Adrenal gland (tissue), 19 donors: ENCODE measurements at places on chromosomes 6 and 20.

DNA sequence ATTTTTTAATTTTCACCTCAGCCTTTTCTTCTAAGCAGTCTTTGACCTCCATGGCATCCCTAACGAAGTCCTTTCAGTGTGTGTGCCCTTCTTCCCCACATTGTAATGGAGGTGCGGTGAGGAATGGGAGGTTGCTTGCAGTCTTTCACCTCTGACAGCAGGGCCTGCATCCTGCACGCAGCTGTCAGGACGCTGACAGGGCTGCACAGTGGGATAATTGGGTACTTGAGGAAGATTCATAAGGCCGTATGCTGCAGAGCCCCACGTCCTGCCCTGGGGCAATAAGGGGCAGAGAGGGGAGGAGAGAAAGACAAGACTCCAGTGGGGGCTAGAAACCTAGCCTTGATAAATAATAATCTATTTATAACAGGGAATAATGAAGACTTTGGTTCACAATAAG is 184.7 kb downstream of the SAMD5 start:
- DNase-seq, result no peak

DNA sequence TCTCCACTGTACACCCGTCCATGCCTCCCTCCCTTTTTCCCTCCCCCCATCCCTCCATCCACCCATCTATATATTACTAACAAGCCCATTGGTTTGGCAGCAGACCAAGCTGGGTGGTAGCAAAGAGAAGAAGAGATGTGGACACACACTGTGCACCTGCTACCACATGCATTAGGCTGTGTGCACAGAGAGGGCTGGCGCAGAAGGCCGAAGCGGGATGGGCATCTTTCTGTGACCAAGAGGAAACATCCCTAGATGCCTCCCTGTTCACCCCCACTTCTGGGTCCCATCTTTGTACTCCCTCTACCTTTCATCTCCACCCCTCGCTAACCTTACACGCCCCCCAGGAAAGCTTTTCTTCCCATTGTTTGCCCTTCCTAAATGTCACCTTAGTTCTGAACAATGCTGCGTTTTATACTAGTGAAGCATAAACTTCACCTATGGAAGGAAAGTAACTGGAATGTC is 64.9 kb upstream of the AFDN start:
- no peak for DNase-seq

GRCh38 chr6:52186480-52186879 is 305 bp downstream of the IL17A start:
- DNase-seq, result no peak

DNA sequence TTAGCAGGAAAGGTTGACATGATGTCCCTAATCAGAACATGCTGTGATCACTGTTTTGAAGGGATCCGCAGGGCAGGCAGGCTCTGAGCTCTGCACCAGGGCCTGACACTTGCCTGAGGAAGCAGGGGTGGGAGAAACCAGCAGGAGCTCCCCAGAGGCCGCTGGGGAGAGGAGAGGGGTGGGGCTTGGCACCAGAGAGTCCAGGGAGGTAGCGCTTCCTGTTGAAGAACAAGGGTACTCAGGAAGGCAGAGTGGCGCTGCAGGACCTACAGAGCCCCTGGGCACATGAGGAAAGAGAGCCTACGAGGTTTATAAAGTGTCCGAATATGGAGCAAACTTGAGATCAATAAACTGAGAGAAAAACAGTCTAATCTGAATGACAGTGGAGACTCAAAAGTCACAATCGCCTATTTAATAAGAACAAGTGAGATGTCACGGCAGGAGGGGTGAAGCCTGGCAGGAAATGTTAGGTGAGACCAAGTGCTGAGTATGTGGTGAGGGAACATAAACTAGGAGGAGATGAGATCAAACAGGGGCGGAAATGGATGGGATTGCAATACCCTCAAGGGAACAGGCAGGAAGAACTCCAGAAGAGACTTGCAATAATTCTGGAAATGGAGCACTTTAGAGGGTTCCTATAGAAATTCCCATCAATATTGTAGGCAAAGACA is 5.8 kb upstream of the TBXT start:
- no peak for DNase-seq

DNA sequence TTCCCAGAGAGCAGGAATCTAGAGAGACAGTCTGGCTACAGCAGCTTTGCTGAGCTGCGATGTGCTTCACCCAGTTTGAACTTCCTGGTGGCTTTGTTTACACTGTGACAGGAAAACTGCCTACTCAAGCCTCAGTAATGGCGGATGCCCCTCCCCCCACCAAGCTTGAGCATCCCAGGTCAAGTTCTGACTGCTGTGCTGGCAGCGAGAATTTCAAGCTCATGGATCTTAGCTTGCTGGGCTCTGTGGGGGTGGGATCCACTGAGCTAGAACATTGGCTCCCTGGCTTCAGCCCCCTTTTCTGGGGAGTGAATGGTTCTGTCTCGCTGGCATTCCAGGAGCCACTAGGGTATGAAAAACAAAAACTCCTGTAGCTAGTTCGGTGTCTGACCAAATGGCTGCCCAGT is 91.0 kb upstream of the ESR1 start:
- peak; percentile 26 for DNase-seq

DNA sequence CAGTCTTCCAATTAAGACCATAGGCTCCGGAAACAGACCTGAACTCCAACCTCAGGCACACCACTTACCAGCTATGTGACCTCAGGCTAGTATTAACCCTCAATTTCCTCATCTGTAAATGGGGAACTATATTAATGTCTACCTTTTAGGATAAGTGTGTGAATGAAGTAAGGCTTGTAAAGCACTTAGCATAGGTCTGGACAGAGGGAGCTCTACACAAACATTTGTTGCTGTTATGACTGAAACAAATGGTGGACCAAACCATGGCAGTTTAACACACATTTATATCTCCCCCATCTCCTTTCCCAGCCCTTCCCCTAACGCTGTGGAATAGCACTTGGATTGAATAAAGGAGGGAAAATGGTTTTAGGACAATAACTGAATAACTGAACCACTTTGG is 48.7 kb downstream of the TSHZ2 start:
- DNase-seq, result no peak

- DNase-seq, result no peak
Measured at GRCh38 chr20:23111307-23111943, 25.3 kb upstream of the CD93 start.

- DNase-seq, result no peak
Measured at GRCh38 chr6:87164506-87164905, 9.1 kb downstream of the ZNF292 start.

DNA sequence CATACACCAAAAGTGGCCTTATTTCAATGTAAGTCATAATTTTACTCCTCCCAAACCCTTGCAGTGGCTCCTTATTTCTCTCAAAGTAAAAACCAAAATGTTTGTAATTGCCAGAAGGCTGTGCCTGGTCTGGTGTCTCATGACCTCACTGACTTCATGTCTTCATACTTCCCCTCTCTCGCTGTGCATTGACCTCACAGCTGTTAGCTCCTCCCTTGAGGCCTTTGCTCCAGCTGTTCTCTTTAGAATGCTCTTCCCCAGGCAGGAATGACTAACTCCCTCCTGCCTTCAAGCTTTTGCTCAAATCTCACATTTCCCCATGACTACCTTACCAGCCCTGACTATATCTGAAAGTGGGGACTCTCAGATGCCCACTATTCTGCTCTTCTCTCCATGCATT is 83.3 kb downstream of the MTFR2 start:
- DNase-seq, result no peak

DNA sequence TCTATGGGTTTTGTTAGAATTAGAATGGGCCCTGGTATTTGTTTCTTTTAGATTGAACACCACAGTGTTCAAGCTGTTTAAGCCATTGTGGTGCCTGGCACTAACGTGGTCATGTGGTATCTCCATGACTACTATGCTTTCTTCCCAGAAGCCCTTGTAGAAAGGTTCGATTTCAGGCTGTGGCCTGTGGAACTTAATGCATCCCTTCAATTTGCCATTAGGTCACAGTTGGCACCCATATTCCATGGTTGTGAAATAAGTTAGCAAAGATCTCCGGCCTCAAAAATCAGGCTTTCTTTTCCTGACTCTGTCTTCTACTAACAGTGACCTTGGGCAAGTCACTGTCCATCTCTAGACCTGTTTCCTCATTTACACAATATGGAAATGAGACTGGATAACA is 31.3 kb upstream of the AAR2 start:
- DNase-seq, result no peak

- no peak for DNase-seq
Measured at GRCh38 chr6:134703206-134703605, 246.7 kb downstream of the ALDH8A1 start.

- no peak for DNase-seq
Measured at GRCh38 chr6:36823421-36824096, 15.7 kb downstream of the CPNE5 start.

DNA sequence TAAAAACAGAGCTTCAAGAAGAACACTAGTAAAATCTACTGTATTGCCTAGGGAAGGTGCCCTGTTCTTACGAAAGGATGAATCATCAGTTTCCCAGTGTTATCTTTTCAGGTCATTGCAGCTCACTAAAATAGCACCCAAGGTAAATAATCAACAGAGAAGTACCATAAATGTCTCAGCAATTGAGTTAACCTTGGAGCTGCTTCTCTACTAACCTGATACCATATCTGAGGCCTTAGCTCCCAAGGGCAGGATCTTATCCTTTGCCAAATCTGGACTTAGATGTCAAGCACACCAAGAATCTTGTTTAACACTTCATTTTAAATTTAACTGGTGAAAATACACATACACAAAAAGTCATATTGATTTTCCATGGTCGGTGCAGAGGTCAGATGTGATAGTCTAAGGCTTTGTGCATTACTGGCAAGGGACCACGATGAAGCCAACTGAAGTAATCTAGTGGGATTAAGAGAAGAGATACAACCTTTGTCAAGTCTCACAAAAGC is 81.5 kb downstream of the EDN1 start:
- DNase-seq, result no peak

DNA sequence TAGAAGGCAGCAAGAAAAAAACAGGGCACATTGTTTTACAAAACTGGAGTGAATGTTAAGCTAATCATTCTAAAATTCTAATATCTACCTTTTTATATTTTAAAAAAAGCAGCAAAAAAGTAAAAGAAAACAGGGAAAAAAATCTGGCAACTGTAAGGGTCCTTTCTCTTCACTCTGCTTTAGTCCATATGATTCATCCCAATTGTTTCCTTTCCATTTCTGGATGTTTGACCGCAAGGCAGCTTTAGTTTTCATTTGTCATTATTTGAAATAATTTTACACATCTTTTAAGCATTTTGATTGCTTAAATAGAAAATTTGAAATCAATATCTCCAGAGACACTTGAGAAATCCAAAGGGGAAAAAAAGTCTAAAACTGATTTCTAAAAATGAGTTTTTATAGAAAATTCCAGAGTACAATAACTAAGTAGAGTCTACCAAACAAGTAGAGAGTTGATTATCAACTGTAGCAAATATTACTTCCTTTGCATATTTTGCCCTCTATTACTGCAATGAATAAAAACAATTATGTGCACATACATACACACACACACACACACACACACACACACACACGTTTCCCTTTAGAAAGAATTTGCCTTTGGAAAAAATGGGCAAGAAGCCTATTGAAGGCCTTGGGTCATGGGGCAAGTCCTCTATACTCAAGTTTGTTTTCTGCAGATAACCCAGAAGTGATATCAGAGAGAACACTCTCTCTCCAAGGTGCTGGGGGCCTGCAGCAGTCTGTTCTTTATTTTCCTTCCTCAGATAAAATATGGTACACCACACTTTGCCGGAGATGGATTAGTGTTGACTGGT is 259.7 kb downstream of the HACE1 start:
- DNase-seq, result no peak

GRCh38 chr6:5059036-5059896 is 25.9 kb upstream of the PPP1R3G start:
- DNase-seq, result no peak

GRCh38 chr6:137099689-137100403 is 55.1 kb upstream of the IL20RA start:
- no peak for DNase-seq

DNA sequence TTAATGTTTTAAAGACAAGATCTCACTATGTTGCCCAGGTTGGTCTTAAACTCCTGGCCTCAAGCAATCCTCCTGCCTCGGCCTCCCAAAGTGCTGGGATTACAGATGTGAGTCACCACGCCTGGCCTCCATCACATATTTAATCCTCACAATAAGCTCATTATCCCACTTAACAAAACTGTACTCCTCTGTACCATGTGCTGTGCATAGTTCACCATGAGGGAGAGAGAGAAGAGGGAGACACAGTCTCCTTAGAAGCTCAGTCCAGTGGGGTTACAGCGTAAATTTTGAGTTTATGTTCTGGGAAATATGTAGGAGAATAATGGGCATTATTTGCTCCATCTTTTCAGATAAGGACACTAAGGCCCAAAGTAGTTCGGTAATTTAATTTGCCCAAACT is 7.9 kb upstream of the CPNE5 start:
- no peak for DNase-seq

DNA sequence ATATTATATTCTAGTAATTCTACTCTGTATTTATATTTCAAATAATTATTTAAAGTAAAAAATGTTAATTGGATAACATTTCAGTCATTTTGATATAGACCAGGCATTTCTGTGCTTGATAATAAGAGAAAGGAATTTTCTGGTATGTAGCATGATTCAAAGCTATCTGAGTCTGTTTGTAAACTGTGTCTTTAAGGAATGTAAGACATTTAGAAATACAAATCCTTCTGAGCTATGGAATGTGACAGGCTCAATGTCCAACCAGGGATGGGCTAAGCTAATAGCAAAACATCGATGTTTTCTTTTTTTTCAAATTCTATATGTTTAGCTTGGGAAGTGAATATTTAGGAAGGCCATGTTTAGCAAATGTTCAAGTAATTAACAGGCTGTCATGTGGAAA is 41.5 kb upstream of the FAM83B start:
- no peak for DNase-seq

- peak; percentile 11 for DNase-seq
Measured at GRCh38 chr6:36492092-36492491, 49.3 kb downstream of the KCTD20 start.

DNA sequence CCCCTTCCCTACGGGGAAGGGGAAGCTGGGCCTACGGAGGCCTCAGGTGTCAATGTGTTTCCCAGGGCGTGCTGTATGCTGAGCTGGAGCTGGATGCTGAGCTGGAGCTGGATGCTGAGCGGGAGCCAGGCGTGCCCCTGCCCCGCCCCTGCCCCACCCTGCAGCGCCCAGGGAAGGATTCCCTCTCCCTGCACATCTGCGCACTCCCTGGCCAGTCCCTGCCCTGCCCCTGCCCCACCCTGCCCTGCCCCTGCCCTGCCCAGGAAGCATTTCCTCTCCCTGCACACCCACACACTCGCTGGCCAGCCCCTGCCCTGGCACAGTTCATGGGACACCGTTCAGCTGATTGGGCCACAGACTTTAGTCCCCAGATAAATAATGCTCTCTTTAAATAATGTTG is 196.8 kb downstream of the SMOC2 start:
- DNase-seq, result no peak

DNA sequence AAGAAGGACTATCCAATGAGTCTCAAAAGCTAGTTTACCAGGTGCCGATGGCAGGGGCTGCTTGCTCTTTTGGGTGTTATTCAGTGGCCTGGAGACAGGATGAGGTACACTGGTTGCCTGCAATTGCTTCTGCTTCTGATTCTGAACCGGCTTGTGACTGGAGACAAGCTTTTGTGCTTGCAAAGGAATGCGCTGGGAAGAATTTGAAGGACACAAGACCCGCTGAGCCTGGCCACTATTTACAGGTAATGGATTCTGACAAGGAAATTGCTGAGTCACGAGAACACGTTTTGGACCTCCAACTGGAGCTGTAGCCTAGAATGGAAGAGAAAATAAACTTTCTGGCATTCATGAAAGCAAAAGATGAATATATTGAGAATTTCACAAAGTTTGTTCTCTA is 5.8 kb downstream of the AURKA start:
- DNase-seq, result no peak

- DNase-seq, result no peak
Measured at GRCh38 chr20:46060301-46060881, 29.4 kb downstream of the NCOA5 start.
